ENCODE measurements at places on chromosomes 1 and 21. TPM values are rescaled to one million over a fixed set of nuclear protein-coding genes. Genes with fewer than 3 reads are reported as not detected.
A peak's percentile ranks its signal among the peaks of the same experiment; 100 is the strongest.

DNA sequence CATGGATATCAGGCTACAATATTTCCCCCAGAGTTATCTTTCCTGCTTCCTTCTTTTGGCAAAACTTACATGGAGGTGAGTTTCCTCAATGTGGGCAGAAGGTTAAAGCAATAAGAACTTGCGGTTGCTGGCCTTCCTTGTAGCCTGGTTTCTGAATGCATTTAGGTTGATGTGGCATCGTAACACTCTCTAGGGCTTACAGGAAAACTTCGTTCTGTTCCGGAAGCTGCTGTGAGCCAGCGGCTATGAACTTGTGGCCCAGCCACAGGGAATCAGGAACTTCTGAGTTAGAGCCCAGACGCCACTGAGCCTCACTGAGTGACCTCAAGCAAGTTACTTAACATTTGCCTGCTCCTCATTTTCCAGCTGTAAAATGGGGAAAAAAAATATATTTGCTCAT lies 623.4 kb upstream of the ADAMTS5 start:
- DNase-seq, result no peak

- no peak for DNase-seq
Measured at GRCh38 chr1:46807046-46807972, 8.5 kb downstream of the CYP4B1 start.

DNA sequence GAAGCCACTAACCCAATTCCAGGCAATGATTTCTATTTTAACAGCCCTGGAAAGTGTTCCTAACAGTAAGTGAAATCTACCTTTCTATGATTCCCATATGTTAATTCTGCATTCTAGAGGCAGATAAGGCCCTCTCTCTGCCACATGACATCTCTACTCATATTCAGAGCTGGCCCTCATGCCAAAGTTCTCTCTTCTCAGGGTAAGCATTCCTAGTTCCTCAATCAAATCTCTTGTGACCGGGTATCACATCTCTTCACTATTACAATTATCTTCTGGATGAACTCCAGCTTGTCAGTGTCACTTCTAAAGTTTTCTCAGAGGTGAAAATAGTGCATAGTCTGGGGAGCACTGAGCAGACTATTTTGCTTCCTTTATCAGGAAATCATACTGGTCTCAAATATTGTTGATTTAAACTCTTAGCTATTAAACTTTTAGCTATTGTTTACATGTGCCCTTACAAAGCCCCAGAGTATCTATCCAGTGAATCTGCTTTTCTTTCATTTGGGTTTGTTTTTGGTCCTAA lies 66.4 kb upstream of the TNFSF18 start:
- DNase-seq, result no peak

DNA sequence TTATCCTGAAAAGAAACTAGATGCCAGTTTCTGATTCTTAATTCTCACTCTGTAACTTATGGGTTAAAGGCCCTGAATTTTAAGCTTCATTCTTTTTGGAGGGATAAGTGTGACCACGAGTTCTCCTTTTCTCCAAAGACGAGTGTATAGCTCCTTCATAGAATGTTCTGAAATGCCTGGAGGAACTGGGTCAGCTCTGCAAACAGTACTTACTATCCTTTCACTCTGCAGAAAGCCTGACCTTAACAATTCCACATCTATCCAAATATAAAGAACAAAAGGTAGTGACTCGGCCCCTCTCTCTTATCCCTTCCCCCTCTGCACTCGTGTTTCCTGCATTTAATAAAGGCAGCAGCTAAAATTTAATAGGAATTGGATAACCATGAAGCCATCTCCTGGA lies 150.5 kb downstream of the LYPLAL1 start:
- no peak for DNase-seq

GRCh38 chr21:33198346-33199099 lies 31.2 kb upstream of the IFNAR2 start:
- no peak for DNase-seq

GRCh38 chr1:190170321-190170720 lies 307.3 kb downstream of the BRINP3 start:
- DNase-seq, result peak; percentile 54

Gene RGS13
- total RNA-seq, result not detected

Gene ADARB1
- total RNA-seq, result 14.0 TPM

Data from bronchial epithelial cell (primary cell).